ENCODE measurements at places on chromosomes 12 and 14.

GRCh38 chr12:92193846-92194245, 48.2 kb upstream of the BTG1 start:
- no peak for DNase-seq

- DNase-seq = no peak
These were observed 148.6 kb downstream of the ANO4 start for GRCh38 chr12:100942984-100943749.

DNA sequence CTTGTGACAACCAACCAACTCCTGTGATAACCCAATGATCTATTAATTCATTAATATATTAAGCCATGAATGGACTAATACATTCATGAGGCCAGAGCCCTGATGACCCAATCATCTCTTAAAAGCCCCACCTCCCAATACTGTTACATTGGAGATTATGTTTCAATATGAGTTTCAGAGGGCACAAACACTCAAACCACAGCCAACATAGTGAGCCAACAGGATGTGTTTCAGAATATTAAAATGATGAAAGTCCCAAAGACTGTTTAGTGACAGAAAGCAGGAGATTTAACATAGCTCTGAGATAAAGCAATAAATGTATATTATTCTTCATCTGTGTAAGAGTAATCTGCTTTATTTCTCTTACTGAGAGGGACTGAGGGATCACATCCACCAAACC, 71.7 kb downstream of the PTPRO start:
- DNase-seq = no peak

- no peak for DNase-seq
These were observed 7.7 kb downstream of the TMED10 start for GRCh38 chr14:75168586-75169335.

GRCh38 chr12:41234692-41235091, 46.6 kb downstream of the PDZRN4 start:
- DNase-seq = no peak

DNA sequence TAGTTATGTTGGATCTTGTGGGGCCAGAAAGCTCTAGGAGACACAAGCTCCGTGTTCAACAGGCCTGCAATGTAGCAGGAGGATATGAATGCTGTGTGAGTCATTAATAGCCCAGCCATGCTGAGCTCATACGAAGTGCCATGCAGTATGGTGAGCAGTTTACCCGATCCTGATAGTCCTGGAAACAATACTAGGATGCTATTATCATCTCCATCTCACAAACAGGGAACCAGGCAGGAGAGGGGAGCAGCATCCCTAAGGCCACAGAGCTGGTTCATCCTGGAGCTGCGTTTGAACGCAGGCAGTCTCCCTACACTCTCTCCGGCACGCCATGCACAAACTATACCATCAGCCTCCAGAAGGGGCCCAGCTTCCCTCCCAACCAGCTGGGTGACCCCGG, 20.5 kb downstream of the TTC7B start:
- DNase-seq = no peak

GRCh38 chr12:20398686-20399085, 30.3 kb downstream of the PDE3A start:
- DNase-seq = no peak

DNA sequence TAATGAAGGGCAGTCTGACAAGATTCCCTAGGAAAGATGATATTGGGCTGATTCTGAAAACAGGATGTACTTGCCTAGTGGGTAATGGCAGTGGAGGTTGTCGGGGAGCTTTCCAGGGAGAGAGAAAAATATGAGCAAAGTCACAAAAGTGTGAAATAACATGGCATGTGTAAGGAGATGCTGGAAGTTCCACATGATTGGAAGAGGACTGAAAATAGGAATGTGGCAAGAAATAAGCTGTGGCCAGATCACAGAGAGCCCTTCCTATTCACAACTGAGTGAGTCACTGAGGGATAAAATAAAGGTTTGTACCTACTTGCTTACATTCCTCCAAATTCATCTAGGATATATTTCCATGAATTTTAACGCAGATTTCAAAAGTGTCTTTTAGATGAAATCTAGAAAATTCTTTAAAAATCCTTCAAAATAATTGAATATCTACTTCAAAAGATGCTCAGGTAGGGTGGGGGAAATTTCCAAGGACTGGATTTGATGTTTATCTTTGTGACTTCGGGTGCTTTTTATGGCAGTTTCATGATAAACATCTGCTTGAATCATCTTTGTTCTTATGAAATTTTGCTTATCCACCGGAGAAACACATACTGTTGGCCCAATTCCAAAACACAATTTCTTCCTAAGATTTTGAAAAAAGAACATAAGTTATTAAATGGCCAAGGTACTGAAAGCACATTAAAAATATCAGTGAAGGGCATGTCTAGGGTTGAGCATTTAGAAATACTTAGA, 36.3 kb upstream of the SLC2A13 start:
- DNase-seq = no peak

DNA sequence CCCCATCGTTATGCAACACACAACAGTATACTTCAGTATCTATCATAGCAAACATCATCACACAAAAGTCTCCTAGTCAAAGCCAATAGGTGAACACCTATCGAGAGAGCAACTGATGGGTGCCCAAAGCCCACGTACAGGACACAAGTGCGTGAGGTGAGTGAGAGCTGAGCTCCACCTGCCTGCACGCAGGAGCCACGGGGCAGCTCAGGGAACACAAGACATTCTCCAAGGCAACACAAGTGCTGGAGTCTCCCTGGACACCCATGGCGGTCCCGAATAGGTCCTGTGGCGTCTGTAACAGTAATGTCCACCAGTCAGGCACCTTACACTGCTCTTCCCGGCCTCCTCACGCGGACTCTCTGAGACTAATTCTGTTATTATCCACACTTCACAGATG, 44.3 kb downstream of the CDC42BPB start:
- DNase-seq = no peak

DNA sequence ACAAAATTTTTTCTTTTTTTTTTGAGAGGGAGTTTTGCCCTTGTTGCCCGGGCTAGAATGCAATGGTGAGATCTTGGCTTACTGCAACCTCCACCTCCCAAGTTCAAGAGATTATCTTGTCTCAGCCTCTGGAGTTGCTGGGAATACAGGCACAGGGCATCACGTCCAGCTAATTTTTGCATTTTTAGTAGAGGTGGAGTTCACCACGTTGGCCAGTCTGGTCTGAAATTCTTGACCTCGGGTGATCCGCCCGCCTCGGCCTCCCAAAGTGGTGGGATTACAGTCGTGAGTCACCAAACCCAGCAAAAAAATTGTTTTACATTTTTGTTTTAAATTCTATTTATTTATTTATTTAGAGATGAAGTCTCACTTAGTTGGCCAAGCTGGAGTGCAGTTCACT, 4.7 kb upstream of the SLC2A14 start:
- DNase-seq = no peak

Data from NCI-H1048 (cell line).